Placental epithelial cell (primary cell): ENCODE measurements at places on chromosomes 5 and 9. TPM values are rescaled to one million over a fixed set of nuclear protein-coding genes. Genes with fewer than 3 reads are reported as not detected.

Gene PCA3
- total RNA-seq, result 0.39 TPM in 1 of 2 replicates, not detected in the other

Gene SLC34A3
- 0.11 and 0.39 TPM in 2 replicates for total RNA-seq

Gene KLHL3
- 1.6 and 4.3 TPM in 2 replicates for total RNA-seq

Gene FOXD1
- 0.79 and 6.2 TPM in 2 replicates for total RNA-seq

Gene FAM151B
- total RNA-seq, result 5.1 and 5.6 TPM in 2 replicates

Gene CSF2
- not detected in 2 replicates for total RNA-seq

Gene ARID3C
- total RNA-seq, result not detected in 2 replicates

Gene SIMC1
- 0.54 and 3.5 TPM in 2 replicates for total RNA-seq

Gene ZNF474
- 0.22 and 0.39 TPM in 2 replicates for total RNA-seq

Gene GPR150
- total RNA-seq, result not detected in 2 replicates

Gene FRMD3
- under 0.01 and 0.98 TPM in 2 replicates for total RNA-seq

Gene PNPLA7
- total RNA-seq, result 2.1 and 4.7 TPM in 2 replicates

Gene MYMK
- not detected in 2 replicates for total RNA-seq

Gene SPATA31E1
- not detected in 2 replicates for total RNA-seq

Gene SPINK13
- total RNA-seq, result not detected in 2 replicates

Gene GRIN1
- under 0.01 TPM in 1 of 2 replicates, not detected in the other for total RNA-seq

Gene C9orf153
- total RNA-seq, result under 0.01 TPM in 1 of 2 replicates, not detected in the other

Gene FRRS1L
- total RNA-seq, result under 0.01 TPM in 1 of 2 replicates, not detected in the other

Gene TPPP
- not detected in 2 replicates for total RNA-seq

Gene HMGXB3
- total RNA-seq, result 30.6 and 33.4 TPM in 2 replicates

Gene POU5F2
- 1.4 and 2.0 TPM in 2 replicates for total RNA-seq

Gene RFX3
- 2.4 and 2.7 TPM in 2 replicates for total RNA-seq

Gene PCDHGA7
- total RNA-seq, result 2.8 and 5.5 TPM in 2 replicates

Gene FBN2
- total RNA-seq, result 194 and 750 TPM in 2 replicates

Gene RGP1
- 18.1 and 27.0 TPM in 2 replicates for total RNA-seq

Gene HCN1
- total RNA-seq, result under 0.01 TPM in 1 of 2 replicates, not detected in the other

Gene OLFML2A
- 8.6 and 14.9 TPM in 2 replicates for total RNA-seq

Gene IL33
- total RNA-seq, result 0.43 TPM in 1 of 2 replicates, not detected in the other

Gene TLX3
- 0.22 TPM in 1 of 2 replicates, not detected in the other for total RNA-seq

Gene MATR3
- 183 and 205 TPM in 2 replicates for total RNA-seq

Gene PTPRD
- total RNA-seq, result 44.0 and 88.3 TPM in 2 replicates

Gene SLC36A3
- total RNA-seq, result 0.11 TPM in 1 of 2 replicates, not detected in the other

Gene BTNL9
- total RNA-seq, result under 0.01 and 0.11 TPM in 2 replicates

Gene SLC36A2
- total RNA-seq, result not detected in 2 replicates

Gene PAEP
- total RNA-seq, result not detected in 2 replicates
